ENCODE measurements at places on chromosomes 1 and 21. TPM values are rescaled to one million over a fixed set of nuclear protein-coding genes. Genes with fewer than 3 reads are reported as not detected.

DNA sequence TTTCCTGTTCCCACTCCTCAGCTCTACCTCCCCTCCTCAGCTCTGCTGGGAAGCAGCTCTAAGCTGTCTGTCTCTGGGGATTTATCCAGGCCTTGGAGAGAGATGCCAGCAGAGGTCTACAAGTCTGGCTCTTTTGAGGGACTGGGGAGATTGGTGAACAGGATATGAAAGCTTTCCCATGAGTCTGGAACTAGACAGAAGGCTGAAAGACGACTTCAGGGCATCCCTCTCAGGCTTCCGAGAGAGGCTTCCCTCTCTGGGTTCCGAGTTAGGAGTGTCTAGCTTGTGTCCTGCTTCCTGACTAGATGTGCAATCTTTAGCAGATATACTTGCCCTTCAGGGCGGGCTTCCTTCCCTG lies 733 bp downstream of the TMEM35B start:
- DNase-seq = peak; percentile 62

GRCh38 chr1:33332881-33333280 lies 12.0 kb upstream of the A3GALT2 start:
- DNase-seq = no peak

DNA sequence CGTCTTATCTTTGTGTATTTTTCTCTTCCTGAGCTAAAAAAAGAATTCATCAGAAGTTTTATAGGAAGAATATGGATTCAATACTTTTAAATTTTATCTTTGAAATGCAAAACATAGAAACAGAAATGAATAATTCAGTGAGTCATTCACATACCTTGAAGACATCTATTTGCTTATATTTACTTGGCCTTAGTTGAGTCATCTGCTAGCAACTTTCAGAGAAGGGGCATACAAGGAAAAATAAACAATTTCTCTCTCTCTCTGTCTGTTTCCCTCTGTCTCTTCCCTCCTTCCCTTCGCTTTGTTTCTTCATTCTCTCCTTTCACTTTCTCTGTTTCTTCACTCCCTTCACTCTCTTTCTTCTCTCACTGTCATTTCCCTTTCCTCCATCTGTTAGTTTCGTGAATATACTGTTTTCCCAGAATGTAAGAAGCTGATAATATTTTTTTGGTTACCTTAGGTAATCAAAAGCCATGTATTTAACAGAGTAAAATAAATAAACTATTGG lies 477.2 kb downstream of the BRINP3 start:
- DNase-seq = no peak

Gene TMPRSS15
- total RNA-seq = 2.6 TPM

DNA sequence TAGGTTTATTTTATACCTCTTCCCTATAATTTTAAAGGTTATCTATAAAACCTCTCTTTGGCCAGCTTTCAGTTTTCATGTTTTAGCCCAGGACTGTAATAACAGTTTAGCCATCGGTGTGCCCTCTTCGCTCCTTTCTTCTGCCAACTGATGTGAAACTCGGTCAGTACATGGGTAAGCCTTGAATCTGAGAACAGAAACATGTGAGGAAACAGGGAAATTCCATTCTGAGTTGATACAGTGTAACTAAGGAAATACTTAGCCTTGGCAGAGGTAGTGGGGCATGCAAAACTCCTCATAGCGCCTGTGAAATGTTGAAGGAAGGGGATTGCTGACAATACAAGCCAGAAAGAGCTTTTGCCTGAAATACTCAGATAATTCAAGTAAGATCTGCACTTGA lies 465.2 kb downstream of the NCAM2 start:
- peak; percentile 61 for DNase-seq

DNA sequence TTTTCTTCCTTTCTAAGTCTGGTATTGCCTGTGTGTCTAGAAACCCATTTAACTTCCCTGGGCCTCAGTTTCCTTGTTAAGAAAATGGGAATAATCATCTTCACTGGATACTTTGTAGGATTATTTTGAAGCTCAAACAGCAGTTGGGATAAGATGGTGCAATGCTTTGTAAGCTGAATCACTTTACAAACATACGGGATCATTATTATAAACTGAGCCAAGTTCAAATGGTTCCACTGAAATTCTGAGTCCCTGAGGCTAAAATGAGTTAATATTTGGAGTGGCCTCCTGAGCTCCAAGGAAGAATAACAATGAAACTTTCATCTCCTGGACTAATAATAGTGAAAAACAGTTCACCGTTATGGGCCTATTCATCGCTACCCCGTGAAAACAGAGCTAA lies 388.0 kb downstream of the PLPP3 start:
- DNase-seq = no peak

- no peak for DNase-seq
These were observed 26.4 kb upstream of the FOXE3 start for GRCh38 chr1:47389731-47390130.
